H1 (cell line): ENCODE measurements at places on chromosomes 5 and 9. TPM values are rescaled to one million over a fixed set of nuclear protein-coding genes. Genes with fewer than 3 reads are reported as not detected.

DNA sequence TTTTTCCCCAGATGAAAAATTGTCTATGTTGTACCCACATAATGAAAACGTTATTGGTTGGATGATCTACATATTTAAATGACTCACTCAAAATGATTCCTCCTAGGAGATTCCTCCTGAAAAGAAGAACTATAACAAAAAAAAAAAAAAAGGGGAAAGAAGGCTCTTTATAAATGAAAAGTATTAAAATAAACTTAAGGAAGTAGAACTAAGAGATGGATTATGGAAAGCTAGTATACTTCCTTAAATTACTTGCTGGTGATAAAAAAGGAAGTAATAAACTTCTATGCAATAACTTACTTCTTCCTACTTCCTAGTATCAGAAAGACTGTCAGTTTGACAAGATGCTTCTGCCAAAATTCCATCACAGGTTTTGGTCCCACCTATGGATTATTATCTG is 1087.7 kb downstream of the CDH12 start:
- no peak for DNase-seq
- no peak overlapping the region for H3K27ac ChIP-seq
- H3K36me3 ChIP-seq = no peaks in the 10 kb centered on the region
- no peak overlapping the region for H3K4me3 ChIP-seq
- no peaks in the 10 kb centered on the region for H3K27me3 ChIP-seq

Gene PDE8B
- 0.27 and 1.1 TPM in 2 replicates for total RNA-seq

DNA sequence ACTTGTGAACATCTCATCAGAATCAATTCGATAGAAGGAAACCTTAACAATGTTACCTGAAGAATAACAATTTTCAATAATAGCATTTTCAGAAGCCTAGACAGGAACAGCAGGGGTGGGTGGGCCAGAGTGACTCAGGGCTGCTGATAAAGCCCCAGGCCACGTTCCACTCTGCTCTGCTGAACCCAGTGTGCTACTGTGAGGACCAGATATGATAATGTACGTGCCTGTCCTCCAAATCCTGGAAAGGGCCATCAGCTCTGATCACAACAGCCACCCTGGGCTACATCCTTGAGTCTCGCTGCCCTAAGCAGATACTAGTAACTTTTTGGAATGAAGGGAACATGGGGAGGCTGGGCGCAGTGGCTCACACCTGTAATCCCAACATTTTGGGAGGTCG is 91.3 kb downstream of the PRRT1B start:
- DNase-seq = no peak
- H3K36me3 ChIP-seq = no peaks in the 10 kb centered on the region
- peaks cover 4% of the 10 kb centered on the region for H3K4me1 ChIP-seq

Gene PCDHGC5
- total RNA-seq = 0.78 and 1.1 TPM in 2 replicates

- H3K27me3 ChIP-seq = peaks cover 47% of the 10 kb centered on the region
- H3K4me1 ChIP-seq = no peaks in the 10 kb centered on the region
- no peak for DNase-seq
- no peaks in the 10 kb centered on the region for H3K36me3 ChIP-seq
Measured at GRCh38 chr9:97981846-97982682, 1.1 kb upstream of the ANP32B start.

Gene SPACA9
- 0.29 and 0.63 TPM in 2 replicates for total RNA-seq

- no peak for DNase-seq
- no peak overlapping the region for H3K27ac ChIP-seq
- H3K36me3 ChIP-seq = no peaks in the 10 kb centered on the region
- H3K4me3 ChIP-seq = no peak overlapping the region
- no peaks in the 10 kb centered on the region for H3K27me3 ChIP-seq
- H3K4me1 ChIP-seq = 0 out of 2 replicates have a peak, but pooled peaks cover 3% of the 10 kb centered on the region
Measured at GRCh38 chr5:137836298-137836697, 31.4 kb upstream of the MYOT start.

- no peak for DNase-seq
- H3K4me1 ChIP-seq = peaks cover 5% of the 10 kb centered on the region; the same call in 1 of the 2 replicates
- H3K27me3 ChIP-seq = no peaks in the 10 kb centered on the region
- H3K27ac ChIP-seq = no peak overlapping the region
- H3K36me3 ChIP-seq = no peaks in the 10 kb centered on the region
Measured at GRCh38 chr5:143177263-143177983, 226.1 kb downstream of the NR3C1 start.

Gene MORN5
- not detected in 2 replicates for total RNA-seq

- no peaks in the 10 kb centered on the region for H3K4me1 ChIP-seq
- no peak for DNase-seq
- no peaks in the 10 kb centered on the region for H3K36me3 ChIP-seq
- H3K27ac ChIP-seq = no peak overlapping the region
Measured at GRCh38 chr5:159021901-159022556, 77.7 kb downstream of the EBF1 start.

- H3K4me3 ChIP-seq = no peak overlapping the region
- DNase-seq = no peak
- H3K4me1 ChIP-seq = peaks cover 2% of the 10 kb centered on the region
- peaks cover 3% of the 10 kb centered on the region; the same call in 1 of the 2 replicates for H3K36me3 ChIP-seq
- H3K27ac ChIP-seq = no peak overlapping the region
Measured at GRCh38 chr9:86355814-86356213, 1.6 kb upstream of the TUT7 start.

DNA sequence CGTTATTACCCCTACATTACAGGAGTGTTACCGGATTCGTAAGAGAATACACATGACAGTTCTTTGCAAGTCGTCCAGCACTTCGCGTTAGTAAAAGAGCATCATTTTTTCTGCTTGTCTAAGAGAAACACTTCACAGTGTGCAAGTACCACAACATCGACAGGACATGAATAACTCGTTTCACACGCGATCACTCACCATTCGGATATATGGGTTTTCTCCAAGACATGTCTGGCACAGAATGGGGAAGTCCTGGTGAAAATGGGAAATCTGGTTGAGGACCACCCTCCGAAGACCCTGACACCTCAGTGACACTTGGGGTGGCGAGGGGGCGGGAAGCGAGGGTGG is 642 bp downstream of the RBM22 start:
- peak overlapping the region; percentile 99; the same call in 1 of the 2 replicates for H3K27ac ChIP-seq
- DNase-seq = no peak
- peak overlapping the region; percentile 85 for H3K4me3 ChIP-seq
